ENCODE measurements at places on chromosomes 4 and X.

- DNase-seq = no peak
Observed at GRCh38 chr4:151486168-151486567, 77.2 kb downstream of the FHIP1A start.

GRCh38 chr4:87445964-87446363, 23.6 kb downstream of the NUDT9 start:
- no peak for DNase-seq

DNA sequence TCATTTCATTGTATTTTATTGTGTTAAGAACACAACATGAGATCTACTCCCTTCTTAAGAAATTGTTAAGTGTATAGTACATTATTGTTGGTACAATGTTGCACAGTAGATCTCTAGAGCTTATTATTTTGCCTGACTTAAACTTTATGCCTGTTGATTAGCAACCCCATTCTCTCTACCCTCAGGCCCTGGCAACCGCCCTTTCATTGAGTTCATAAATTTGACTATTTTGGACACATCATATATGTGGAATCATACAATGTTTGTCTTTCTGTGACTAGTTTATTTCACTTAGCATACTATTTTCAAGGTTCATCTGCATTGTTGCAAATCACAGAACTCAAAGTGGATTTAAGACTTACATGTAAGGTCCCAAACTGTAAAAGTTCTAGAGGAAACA, 222.1 kb downstream of the IL15 start:
- no peak for DNase-seq

- no peak for DNase-seq
Observed at GRCh38 chrX:121308276-121308805, 260.9 kb downstream of the GLUD2 start.

- no peak for DNase-seq
Observed at GRCh38 chr4:13522282-13523104, 21.8 kb downstream of the NKX3-2 start.

DNA sequence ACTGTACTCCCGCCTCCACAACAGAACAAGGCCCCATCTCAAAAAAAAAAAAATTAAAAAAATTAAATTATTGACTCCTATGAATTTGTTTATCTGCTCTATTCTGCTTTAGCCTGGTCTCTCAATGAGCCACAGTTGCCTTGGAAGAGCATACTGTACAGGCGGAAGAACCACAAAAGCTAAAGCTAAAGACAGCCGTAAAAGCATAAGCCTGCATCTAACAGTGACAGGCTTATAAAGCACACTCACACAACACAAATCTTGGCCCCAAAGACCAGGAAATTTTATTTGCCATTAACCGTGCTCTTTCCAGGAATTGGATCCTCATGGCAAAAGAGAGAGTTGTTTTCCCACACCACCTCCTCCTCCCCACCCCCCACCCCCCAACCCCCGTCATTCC, 53.5 kb upstream of the KLF3 start:
- no peak for DNase-seq

DNA sequence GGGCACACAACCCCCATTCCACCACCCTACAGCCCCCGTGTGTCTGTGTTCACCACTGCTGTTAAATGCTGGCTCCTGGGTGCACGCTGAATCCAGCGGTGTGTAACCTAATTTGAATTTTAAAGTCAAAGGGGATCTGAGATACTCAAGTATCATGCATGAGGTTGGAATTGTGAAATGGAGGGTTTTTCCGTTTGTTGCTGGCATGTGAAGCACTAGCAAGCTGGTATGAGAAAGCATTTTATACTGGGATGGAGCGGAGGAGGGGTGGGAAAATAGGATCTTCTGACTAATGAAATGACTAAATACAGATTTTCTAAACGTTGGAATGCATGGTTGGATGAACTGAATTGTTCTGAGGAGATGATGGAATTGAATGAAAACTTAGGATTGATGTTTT, 36.9 kb upstream of the FAT1 start:
- DNase-seq = no peak

- no peak for DNase-seq
Observed at GRCh38 chr4:42488114-42488513, 90.8 kb downstream of the SHISA3 start.

DNA sequence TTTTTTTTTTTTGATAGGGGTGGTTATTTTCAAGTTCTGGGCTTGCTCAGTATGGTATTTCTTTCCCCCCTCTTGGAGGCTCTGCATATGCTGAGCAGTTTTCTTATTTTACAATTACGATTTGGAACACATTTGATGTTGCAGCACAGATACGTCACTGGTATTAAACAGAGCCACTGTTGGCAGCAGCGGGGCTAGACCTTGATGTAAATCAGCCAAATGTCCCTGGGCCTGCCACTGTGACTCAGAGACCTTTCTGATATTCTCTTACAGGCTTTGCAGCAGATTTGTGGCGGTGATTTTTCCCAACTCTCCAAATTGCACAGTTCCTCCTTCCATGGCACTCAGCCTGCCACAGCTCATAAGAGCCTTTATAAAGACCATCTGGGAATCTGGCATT, 81.1 kb downstream of the VMA21 start:
- DNase-seq = no peak

DNA sequence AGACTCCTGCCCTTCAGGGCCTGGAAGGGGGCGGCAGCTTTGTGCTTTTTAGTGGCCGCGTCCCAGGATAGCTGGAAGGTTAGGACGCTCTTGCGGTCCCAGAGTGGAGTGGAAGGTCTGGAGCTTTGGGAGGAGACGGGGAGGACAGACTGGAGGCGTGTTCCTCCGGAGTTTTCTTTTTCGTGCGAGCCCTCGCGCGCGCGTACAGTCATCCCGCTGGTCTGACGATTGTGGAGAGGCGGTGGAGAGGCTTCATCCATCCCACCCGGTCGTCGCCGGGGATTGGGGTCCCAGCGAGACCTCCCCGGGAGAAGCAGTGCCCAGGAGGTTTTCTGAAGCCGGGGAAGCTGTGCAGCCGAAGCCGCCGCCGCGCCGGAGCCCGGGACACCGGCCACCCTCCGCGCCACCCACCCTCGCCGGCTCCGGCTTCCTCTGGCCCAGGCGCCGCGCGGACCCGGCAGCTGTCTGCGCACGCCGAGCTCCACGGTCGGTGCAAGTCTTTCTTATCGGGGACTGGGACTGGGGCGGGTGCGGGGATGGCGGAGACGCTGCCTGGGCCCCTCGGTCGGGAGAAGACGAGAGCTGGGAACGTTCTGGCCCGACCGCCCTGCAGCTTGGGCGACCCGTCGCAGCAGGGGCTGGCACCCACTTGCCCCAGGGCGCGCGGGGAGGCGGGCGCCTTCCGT, at the start of gene EDNRA:
TSS of gene EDNRA (plus strand) at position 207 of the 686 bp plus-strand sequence. CDS start 4,585 bp downstream, outside the sequence.
- no peak for DNase-seq

- DNase-seq = no peak
Observed at GRCh38 chr4:98343626-98344025, 82.4 kb downstream of the RAP1GDS1 start.

DNA sequence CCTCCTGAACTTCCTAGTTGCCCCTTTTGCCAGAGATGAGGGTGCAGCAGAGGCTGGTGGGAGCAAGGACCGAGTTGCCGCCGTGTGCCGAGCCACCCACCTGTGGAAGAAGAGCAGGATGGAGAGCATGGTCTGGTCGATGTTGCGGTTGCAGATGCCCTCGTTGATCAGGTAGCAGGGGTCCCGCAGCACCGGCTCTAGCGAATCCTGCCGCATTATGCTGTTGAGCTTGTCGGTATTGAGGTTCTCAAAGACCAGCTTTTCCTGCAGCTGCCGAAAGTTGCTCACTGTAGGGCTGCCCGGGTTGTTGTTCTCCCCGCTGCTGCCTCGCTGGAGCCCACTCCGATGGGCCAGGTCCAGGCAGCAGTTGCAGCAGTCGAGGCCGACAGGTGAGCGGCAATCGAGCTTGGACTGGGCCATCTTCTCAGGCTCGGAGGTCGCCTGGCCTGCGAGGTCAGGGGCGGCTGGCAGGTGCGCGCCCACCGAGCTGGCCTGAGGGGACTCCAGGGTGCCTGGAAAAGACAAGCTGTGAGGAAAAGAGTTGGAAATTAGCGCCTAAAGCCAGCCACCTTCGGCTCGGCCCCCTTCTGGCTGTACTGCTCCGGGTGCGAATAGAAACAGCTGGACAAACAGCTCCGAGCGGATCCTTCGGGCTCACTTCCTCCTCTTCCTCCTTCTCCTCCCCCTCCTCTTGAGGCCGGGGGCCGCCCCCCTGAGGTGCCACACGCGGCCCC, 420 bp downstream of the TSC22D3 start:
- no peak for DNase-seq

Measured in stimulated activated CD8-positive, alpha-beta memory T cell treated with anti-CD3 and anti-CD28 coated beads, Interleukin-2, amount 100 ng/mL, for 1 hour (primary cell).